ENCODE measurements at places on chromosomes 1 and 21.

DNA sequence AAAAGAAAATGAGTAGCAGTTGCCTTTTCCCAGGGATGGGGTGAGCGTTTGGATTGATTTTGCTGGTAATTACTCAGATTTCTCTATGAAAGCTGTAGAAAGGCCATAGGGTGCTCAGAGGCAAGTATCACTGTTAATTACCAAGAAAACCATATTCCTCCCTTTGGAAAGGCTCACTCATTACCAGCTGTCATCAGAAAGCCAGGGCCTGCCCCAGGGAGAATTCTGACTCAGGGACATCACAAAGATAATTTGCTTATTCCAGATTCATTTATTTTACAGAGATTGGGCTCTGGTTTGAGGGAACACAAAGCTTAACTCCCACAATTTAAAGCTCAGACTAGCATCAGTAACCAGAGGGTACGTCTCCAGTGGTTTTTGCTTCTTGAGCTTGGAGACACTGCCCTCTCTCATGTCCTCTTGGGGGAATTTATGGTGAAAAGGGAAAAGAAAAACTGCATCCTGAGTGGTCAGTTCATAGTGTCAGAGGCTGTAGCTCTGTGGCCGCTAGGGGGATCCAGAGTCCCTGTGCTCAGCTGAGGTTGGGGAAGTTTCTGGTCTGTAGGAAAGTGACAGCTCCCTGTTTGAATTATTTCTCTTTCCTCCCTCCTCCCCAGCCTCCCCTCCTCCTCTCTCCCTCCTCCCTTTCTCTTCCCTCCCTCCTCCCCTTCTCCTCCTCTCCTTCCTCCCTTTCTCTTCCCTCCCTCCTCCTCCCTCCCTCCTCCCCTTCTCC, 204.3 kb downstream of the KCNJ6 start:
- DNase-seq, result peak; percentile 72

- no peak for DNase-seq
These were observed 44.2 kb upstream of the EXOSC10 start for GRCh38 chr1:11143907-11144306.

- DNase-seq, result no peak
These were observed 10.7 kb upstream of the SH3BGRL3 start for GRCh38 chr1:26269198-26269550.

- no peak for DNase-seq
These were observed 495.6 kb upstream of the C1orf87 start for GRCh38 chr1:60569189-60569588.

DNA sequence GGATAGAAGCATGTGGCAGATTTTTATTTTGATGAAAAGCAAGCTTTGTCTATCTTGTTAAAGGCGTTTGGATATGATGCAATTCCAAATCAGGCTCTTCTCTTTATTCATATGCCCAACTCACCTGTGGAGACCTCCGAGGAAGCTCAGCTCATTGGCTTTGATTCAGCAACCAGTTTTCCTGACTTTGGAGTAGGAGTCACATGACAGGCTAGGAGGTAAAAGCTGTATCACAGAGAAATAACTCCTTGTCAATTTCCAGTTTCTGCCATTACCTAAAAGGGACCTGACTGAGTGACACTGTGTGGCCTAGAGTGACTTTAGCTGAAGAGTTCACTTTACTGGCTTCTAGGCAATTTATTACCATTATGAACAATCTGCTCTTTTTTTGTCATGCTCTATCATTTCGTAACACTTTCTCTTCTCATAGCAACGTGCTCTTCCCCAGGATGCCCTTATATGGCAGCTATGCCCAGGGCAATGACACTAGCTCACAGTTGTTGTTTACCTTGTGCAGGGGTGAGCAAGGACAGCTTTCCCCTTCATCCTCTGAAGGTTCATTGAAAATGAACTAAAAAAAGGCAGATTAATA, 107.2 kb downstream of the KCNK1 start:
- no peak for DNase-seq

GRCh38 chr1:200372095-200372884, 37.5 kb downstream of the ZNF281 start:
- DNase-seq, result peak; percentile 86

GRCh38 chr1:935751-936231, 12.1 kb downstream of the SAMD11 start:
- no peak for DNase-seq

GRCh38 chr1:77697441-77697840, 15.0 kb upstream of the ZZZ3 start:
- no peak for DNase-seq

DNA sequence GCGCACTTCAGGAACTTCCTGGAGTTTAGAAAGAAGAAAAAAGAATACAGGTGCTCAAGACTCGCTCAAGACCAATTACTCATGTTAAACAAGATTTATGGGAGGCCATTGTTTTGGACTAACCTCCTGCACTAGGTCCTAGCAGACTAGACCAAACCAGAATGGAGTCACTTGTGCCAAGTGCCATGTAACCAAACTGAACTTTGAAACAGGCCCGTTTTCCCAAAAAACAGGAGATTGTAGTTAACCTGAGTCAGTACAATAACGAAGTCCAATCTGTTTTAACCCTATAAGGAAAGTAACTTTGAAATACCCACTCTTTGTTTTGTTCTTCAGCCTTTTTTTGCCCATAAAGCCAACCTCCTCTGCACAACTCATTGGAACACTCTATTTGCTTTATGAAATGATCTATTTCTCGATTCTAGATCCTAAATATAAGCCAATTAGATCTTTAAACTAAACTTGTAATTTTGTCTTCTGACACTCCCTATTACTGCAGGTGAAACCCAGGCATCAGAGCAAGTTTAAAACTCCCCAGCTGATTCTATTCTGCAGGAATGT, 695 bp upstream of the NTPCR start:
- no peak for DNase-seq

DNA sequence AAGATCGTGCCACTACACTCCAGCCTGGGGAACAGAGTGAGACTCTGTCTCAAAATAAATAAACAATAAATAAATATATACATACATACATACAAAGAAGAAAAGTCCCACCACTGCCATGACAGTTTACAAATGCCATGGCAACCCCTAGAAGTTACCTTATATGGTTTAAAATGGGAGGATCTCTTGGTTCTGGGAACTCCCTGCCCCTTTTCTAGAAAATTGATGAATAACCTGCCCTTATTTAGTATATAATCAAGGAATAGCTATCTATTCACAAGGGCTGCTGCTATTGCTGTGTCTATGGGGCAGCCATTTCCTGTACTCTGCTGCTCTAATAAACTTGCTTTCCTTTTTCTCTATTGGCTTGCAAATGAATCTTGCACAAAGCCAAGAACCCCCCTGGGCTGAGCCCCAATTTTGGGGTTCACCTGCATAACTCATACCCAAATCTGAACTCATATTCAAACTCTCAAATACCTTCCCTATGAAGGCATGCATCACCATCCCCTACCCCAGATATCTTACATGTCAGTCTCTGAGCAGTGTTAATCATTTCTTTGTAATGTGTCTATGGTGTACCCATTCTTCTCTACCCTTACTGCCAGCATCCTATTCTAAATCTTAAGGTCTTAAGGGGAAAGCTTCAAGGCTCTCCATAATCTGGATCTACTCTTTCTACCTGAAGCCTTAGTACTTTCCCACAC, 9.0 kb downstream of the GON4L start:
- DNase-seq, result no peak

DNA sequence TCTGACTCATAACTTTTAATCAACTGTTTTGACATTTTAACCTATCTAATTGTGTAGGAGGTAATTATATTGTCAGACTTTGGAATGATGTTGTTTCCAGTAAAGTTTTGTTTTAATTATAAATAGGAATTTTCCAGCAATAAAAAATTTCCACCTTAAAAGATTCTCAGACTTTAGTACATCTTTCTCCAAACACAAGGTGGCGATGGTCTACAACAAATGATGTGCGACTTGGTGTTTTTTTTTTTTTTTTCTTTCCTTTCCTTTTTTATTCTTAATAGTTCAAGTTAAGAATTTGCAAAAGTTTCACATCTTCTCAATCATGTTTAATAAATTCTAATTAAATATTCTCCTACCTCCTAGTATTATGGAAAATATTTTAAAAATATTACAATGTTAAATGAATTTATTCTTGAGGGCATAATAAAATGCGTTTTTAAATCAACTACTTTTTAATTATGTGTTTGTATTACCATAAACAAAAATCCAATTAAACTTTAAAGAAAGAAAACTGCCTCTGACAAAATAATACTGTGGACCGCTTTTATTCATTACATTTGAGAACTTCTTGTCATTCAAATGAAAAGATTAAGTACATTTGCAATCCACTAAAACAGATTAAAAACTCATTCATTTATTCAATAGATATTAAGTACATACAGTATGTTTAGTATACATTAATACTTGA, 4.4 kb upstream of the ADAMTS1 start:
- peak; percentile 77 for DNase-seq

DNA sequence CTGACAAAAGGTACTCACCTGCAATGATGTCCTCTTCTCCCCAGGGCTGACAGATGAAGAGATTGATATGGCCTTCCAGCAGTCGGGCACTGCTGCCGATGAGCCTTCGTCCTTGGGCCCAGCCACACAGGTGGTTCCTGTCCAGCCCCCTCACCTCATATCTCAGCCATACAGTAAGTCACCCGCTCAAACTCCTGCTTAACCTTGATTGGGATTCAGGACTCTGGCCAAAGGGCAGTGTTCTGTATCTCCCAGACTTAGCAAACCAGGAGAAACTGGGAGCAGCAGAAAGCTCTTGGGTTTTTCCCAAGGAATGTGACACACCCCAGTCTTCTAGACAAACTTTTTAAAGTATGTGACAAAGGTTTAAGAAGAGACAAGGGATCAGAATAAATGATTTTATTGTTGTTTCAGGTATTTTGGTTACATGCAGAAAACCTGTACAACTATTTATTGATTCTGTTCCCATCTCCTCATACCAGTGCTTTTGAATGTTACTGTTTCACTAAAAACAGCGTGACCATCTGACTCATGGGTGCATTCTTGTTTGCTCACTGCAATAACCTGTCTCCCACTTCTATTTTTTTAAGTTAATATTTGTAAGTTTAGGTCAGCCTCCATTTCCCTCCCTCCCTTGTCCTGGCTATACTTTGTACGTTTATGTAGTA, 124.6 kb downstream of the PEX14 start:
- peak; percentile 71 for DNase-seq

DNA sequence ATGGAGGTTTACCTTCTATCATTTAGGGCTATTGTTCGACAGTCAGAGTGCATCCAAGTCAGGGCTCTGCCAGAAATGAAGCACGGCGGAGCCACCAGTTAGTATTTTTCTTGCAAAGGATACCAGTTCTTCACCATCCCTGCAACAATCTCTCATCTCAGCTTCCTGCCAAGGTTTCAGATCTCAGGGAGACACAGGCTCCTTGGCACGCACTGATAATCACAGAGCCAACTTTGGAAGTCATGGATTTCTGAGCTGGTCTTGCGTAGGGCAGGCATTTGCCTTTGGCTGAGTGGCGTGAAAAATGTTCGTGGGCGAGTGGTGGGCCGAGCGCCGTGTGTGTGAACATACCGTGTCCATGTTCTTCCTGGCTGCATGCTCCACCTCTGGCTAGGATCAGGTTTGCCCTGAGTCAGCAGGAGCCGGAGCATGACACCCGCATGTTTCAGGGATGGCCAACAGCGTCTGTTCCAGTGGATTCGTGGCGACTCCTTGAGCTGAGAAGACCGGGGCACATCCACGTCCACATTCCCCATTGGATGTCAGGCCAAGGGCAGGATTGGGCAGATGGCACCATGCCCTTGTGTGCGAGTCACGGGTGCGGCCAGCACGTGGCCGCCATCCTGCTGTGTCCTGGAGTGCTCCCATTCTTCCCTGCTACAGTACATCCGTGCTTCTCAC, 118.5 kb upstream of the C1orf174 start:
- DNase-seq, result no peak

DNA sequence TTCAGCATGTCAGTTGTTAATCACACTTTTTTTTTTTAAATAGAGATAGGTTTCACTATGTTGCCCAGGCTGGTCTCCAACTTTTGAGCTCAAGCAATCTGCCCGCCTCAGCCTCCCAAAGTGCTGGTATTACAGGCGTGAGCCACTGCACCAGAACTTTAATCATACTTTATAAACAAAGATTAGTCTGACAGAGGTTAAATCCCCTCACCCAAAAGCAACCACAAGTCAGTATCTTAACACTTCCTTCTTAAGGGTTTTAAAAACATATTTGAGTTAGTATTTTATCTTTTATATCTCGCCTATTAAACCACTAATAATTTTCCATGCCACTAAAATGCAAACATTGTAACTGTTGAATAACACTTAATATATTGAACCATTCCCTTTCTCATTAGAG, 70.2 kb downstream of the COP1 start:
- no peak for DNase-seq

GRCh38 chr1:159965263-159965662, 11.2 kb upstream of the SLAMF9 start:
- DNase-seq, result no peak

Measured in AG10803 (cell line).